Left colon (tissue), 2 donors: ENCODE measurements at places on chromosomes 16 and 17. TPM values are rescaled to one million over a fixed set of nuclear protein-coding genes. Genes with fewer than 3 reads are reported as not detected.

The HOXB1 gene
- not detected for total RNA-seq

The USH1G gene
- total RNA-seq, result 0.31 TPM

The TBC1D3C gene
- not detected for total RNA-seq

DNA sequence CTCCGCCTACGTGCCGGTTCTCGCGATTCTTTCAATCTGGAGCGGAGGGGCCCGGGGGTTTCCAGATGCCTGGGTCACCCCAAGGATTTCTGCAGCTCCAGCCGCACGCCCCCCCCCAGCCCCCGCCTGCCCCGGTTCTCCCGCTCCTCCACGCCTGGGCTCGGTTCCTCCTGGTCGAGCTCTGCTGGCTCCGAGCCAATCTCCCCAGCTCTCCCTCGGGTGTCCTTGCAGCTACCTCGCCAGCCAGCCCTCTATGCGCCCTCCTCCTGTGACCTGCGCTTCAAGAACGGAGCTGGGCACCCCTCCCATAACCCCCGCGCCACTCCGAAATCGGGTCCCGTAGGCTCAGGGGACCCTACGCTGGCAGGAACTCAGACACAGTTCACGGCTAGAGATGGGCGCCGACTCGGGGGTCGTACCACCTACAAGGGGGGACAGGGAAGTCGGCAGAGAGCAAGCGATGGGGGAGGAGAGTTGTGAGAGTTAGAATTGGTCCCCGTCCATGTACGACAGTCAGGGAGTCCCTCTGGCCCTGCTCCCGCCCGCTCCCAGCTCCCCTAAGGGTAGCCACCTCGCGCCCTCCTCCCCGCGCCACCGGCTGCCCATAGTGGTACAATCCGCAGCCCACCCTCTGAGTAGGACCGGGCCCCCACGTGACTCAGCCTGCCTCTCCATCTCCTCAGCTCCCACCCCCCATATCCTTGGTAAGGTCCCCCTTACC is 961 bp downstream of the FGF11 start:
- DNase-seq, result peak; percentile 68

DNA sequence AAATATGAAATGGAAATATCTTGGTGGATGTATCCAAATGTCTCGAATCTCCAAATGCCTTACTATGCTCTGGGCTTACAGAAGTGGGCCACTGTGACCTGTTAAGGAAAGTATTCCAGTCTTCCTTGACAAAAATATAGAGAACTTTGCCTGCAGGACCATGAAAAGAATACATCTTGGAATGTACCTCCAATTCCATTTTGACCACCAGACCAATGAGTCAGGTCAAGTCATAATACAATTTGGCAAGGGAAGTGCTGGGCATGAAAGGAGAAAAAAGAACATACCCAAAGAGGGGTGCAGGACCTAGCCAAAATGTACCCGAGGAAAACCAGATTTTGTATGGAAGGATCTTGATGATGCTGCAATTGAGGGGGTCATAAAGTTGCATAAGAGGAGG is 1153.7 kb upstream of the GOT2 start:
- no peak for DNase-seq

GRCh38 chr16:1152651-1153259 is at the start of gene CACNA1H:
CACNA1H (plus strand) TSS chr16:1153106; CDS start chr16:1153738, 632 bp downstream.
- no peak for DNase-seq

GRCh38 chr17:14355556-14355955 is 54.7 kb downstream of the HS3ST3B1 start:
- no peak for DNase-seq

GRCh38 chr17:55424893-55425540 is 3.4 kb upstream of the MMD start:
- DNase-seq, result no peak

GRCh38 chr17:78665952-78666920 is 89.0 kb upstream of the DNAH17 start:
- DNase-seq, result peak; percentile 35

- no peak for DNase-seq
Observed at GRCh38 chr16:8727857-8728618, 53.6 kb downstream of the ABAT start.

GRCh38 chr17:70366386-70366785 is 197.1 kb downstream of the KCNJ2 start:
- no peak for DNase-seq

- DNase-seq, result no peak
Observed at GRCh38 chr16:89538286-89538685, 22.2 kb upstream of the RPL13 start.
